ENCODE measurements at places on chromosomes 3 and 15. TPM values are rescaled to one million over a fixed set of nuclear protein-coding genes. Genes with fewer than 3 reads are reported as not detected.
A peak's percentile ranks its signal among the peaks of the same experiment; 100 is the strongest.

GRCh38 chr3:2133146-2133545 is 34.5 kb downstream of the CNTN4 start:
- ATAC-seq: no peak

DNA sequence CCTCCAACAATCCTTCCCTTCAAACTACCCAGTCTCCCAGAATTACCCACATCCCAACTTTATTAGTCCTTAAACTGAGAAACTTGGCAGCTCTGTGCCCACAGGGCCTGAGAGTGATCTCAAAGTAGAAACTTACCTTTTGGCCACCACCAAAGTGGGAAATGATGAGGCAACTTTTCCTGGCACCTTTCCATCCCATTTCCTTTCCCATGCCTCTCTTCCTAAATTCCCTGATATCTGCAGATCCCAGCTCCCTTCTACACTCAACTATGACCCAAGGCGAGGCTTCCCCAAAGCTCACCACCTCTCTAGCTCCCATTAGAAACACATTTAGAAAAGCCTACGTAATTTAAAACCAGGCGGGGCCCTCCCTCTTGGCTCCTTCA is 271.9 kb downstream of the FOXP1 start:
- no peak for ATAC-seq

- ATAC-seq: peak; percentile 57
These were observed 91.9 kb downstream of the MB21D2 start for GRCh38 chr3:192825657-192826200.

DNA sequence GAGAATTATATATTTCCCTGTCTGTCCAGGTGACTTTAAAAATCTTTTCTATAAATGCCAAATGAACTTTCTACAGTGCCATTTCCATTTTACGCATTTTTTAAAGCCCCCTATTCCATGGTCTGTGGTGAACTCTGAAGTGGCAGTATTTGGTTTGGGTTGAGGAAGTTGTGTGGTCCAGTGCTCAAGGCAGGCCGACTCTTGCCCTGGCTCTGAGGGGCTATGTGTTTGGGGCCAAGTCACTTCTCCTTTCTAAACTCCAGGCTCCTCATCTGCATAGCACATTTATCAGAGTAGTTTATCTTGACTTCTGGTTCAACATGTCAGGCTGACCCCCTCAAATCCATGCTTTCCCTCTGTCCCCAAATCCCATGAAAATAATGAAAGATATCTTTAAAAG is 14.1 kb downstream of the TTC21A start:
- no peak for ATAC-seq

DNA sequence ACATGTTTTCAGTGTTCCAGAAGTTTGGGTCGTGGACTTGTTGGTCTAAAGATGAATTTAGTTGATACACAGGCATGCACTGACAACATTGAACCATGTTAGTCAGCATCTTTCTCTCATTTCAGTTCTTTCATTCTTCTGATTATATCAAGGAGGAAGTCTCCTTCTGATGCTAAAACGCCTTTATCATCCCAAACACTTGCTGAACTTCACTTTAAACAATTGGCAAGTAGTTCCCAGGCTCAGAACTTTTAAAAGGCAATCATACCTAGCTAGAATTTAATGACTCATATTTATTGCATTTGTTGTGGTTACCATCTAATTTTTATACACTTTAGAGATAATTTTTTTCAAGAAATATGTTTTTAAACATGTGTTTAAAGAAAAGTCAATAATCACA is 15.9 kb downstream of the LMCD1 start:
- no peak for ATAC-seq

GRCh38 chr3:119042162-119042561 is 7.5 kb upstream of the IGSF11 start:
- no peak for ATAC-seq

SEMA3G gene
- total RNA-seq: 2.7 TPM

DNA sequence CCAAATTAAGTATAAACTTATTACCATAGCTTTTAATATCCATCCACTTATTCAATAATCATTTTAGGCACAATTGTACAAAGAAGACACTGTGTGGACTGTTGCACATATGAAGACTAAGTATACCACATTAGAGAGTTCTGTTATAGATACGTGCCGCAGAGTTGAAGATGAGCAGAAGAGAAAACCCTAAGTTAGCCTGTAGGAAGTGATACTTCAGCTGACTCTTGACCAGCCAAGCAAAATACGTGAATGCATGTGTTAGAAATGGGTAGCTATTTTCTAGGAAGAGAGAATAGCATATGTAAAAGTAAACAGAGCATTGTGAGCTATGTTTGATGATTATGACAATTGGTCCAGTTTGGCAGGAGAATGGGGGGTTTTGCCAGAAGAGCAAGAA is 272.0 kb upstream of the ATP11B start:
- no peak for ATAC-seq

DNA sequence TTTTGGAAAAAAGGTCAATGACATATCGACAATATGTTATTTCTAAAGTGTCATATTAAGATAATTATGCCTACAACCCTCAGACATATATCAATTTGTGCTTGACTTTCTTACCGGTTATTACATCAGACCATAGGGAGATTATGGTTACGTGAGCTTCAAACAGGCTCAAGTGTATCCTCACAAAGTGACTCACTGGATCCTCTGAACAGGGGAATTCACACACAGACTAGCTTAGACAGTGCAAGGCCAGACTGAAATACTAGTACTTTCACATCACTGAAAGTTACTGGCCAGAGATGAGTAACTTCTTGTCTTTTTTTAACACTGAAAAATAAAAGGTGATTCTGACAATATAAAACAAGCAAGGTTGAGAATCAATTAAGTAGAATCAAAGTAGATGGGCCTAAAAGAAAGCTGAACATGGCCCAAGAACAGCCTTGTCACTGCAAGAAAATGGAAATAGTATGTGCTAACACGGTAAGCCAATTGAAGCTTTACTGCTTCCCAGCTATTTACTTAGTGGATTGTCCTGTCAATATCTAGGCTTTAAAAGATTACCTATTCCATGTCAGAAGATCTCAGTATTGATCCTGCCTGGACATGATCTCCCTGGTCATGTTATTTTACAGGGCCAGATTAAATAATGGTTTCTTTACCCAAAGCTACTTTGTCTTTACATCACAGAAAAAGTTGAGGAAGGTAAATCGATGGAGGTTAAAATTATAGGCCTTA is 848.6 kb downstream of the ROBO1 start:
- peak; percentile 99 for ATAC-seq
